Activated T-cell treated with anti-CD3 and anti-CD28 coated beads, Interleukin-2, amount 50 U/mL, for 24 hours (primary cell): ENCODE measurements at places on chromosomes 2 and 18.

DNA sequence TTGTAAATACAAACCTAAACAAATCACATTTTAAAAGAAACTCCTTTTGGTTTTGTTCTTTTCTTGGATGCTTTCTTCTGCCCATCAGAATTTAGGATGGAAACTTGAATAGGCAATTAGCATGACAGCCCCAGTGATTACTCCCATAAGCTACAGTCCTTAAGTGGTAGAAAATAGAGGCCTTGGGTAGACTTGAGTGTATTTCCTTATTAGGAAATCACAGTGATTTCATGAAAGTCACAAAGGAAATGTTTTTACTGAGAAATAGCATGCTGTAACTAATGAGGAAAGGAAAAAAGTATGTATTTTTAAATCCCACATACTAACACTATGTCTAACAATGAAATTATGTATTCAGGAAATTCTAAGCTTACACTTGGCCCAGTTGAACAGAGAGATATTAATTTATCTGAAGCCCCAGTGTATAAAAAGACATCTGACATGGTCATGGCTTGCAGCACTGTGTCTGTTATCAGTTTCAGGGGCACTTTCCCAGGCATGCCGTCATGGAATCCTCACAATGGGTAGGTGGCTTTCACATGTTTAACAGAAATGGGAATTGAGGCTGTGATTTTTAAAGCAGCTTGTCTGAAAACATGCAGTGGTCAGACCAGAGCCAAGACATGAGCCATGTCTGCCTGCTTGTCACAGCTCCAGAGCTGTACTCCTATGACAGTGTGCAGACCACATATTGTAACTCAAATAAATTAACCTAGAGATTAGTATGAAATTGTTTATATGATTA lies 79.7 kb upstream of the TRIB2 start:
- H3K27ac ChIP-seq: no peak overlapping the region
- H3K36me3 ChIP-seq: no peaks in the 10 kb centered on the region
- DNase-seq: no peak
- no peaks in the 10 kb centered on the region for H3K27me3 ChIP-seq
- H3K4me1 ChIP-seq: peaks cover 33% of the 10 kb centered on the region

- no peaks in the 10 kb centered on the region for H3K36me3 ChIP-seq
- H3K27me3 ChIP-seq: peaks cover 5% of the 10 kb centered on the region
- H3K4me1 ChIP-seq: no peaks in the 10 kb centered on the region
- no peak overlapping the region for H3K4me3 ChIP-seq
These were observed 211.2 kb upstream of the CTAGE1 start for GRCh38 chr18:22628795-22629510.

- H3K4me3 ChIP-seq: no peak overlapping the region
- H3K4me1 ChIP-seq: peaks cover 14% of the 10 kb centered on the region
- no peak overlapping the region for H3K27ac ChIP-seq
- H3K36me3 ChIP-seq: no peaks in the 10 kb centered on the region
- H3K27me3 ChIP-seq: no peaks in the 10 kb centered on the region
- no peak for DNase-seq
These were observed 50.9 kb downstream of the MARCO start for GRCh38 chr2:118992740-118993391.

DNA sequence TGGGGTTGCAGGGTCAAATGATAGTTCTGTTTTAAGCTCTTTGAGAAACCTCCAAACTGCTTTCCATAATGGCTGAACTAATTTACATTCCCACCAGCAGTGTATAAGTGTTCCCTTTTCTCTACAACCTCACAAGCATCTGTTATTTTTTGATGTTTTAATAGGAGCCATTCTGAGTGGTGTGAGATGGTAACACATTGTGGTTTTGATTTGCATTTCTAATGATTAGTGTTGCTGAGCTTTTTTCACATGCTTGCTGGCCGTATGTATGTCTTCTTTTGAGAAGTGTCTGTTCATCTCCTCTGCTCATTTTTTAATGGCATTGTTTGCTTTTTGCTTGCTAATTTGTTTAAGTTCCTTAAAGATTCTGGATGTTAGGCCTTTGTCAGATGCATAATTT lies 107.7 kb downstream of the PDE11A start:
- peaks cover 9% of the 10 kb centered on the region for H3K27me3 ChIP-seq
- no peak overlapping the region for H3K4me3 ChIP-seq
- DNase-seq: no peak
- H3K36me3 ChIP-seq: no peaks in the 10 kb centered on the region
- H3K27ac ChIP-seq: no peak overlapping the region

- H3K4me3 ChIP-seq: no peak overlapping the region
- H3K36me3 ChIP-seq: no peaks in the 10 kb centered on the region
- H3K27me3 ChIP-seq: peaks cover 22% of the 10 kb centered on the region
- peaks cover 3% of the 10 kb centered on the region for H3K4me1 ChIP-seq
- no peak for DNase-seq
These were observed 19.3 kb downstream of the GAD1 start for GRCh38 chr2:170836027-170836426.

GRCh38 chr2:232315049-232315922 lies 63.3 kb upstream of the ALPP start:
- peaks cover 30% of the 10 kb centered on the region for H3K36me3 ChIP-seq
- peaks cover 86% of the 10 kb centered on the region for H3K4me1 ChIP-seq
- peak; percentile 75 for DNase-seq

- peaks cover 89% of the 10 kb centered on the region for H3K27me3 ChIP-seq
- no peak overlapping the region for H3K4me3 ChIP-seq
- peaks cover 20% of the 10 kb centered on the region for H3K4me1 ChIP-seq
- H3K36me3 ChIP-seq: no peaks in the 10 kb centered on the region
- peak overlapping the region; percentile 24 for H3K27ac ChIP-seq
These were observed 5.3 kb upstream of the DLX1 start for GRCh38 chr2:172079838-172080640.

GRCh38 chr18:35027206-35027605 lies 14.0 kb upstream of the MAPRE2 start:
- H3K36me3 ChIP-seq: no peaks in the 10 kb centered on the region
- no peak overlapping the region for H3K4me3 ChIP-seq
- no peaks in the 10 kb centered on the region for H3K27me3 ChIP-seq
- no peak for DNase-seq
- H3K4me1 ChIP-seq: peaks cover 50% of the 10 kb centered on the region
- H3K27ac ChIP-seq: no peak overlapping the region

- no peaks in the 10 kb centered on the region for H3K27me3 ChIP-seq
- no peak overlapping the region for H3K4me3 ChIP-seq
- H3K4me1 ChIP-seq: no peaks in the 10 kb centered on the region
- H3K36me3 ChIP-seq: no peaks in the 10 kb centered on the region
- DNase-seq: no peak
These were observed 1.3 kb upstream of the TOGARAM2 start for GRCh38 chr2:28979576-28980366.

GRCh38 chr2:10659898-10660568 lies 29.7 kb downstream of the NOL10 start:
- no peak overlapping the region for H3K4me3 ChIP-seq
- H3K4me1 ChIP-seq: peaks cover 30% of the 10 kb centered on the region
- peaks cover 90% of the 10 kb centered on the region for H3K36me3 ChIP-seq
- DNase-seq: peak; percentile 50

DNA sequence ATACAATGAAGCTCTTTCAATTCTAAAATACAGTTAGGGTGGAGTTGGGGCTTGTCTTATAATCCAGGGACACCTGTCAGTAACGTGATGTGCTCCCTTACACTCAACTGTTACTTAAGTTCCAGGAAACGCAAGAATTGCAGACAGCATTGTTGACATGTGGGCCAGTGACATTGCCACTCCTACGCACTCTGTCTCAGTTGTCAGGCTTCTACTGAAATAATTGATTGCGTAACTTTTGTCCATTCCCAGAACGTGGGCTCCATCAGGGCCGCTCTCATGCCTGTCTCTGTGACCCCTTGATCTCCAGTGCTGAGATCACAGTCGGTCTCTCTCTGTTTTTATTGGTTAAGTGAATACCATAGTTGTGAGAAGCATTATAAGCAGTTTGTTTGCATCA lies 487.8 kb downstream of the GALR1 start:
- no peak overlapping the region for H3K4me3 ChIP-seq
- no peaks in the 10 kb centered on the region for H3K4me1 ChIP-seq
- H3K27ac ChIP-seq: no peak overlapping the region
- peaks cover 33% of the 10 kb centered on the region for H3K27me3 ChIP-seq

GRCh38 chr2:61722800-61723199 lies 131.1 kb downstream of the FAM161A start:
- H3K27ac ChIP-seq: no peak overlapping the region
- H3K27me3 ChIP-seq: peaks cover 2% of the 10 kb centered on the region
- H3K4me3 ChIP-seq: no peak overlapping the region
- H3K36me3 ChIP-seq: no peaks in the 10 kb centered on the region

DNA sequence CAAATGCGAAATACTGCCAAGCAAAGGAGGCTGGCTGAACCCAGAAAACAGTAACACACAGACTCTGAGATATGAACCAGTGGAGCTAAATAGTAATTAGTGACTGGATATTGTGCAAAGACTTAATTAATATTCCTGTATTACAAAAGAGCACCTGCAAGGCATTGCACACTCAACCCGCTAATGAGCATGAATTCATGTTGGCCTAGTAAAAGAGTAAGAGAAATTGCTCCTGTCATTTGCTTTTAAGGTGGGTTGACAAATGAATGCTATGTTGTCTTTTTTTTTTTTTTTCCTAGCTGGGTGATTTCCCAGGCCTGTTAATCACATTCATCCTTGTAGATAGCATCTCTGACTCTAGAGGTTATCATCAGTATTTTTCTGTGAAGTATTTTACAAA lies 87.0 kb upstream of the CERS6 start:
- H3K4me3 ChIP-seq: no peak overlapping the region
- no peak for DNase-seq
- H3K36me3 ChIP-seq: no peaks in the 10 kb centered on the region
- peaks cover 14% of the 10 kb centered on the region for H3K4me1 ChIP-seq
- no peak overlapping the region for H3K27ac ChIP-seq

DNA sequence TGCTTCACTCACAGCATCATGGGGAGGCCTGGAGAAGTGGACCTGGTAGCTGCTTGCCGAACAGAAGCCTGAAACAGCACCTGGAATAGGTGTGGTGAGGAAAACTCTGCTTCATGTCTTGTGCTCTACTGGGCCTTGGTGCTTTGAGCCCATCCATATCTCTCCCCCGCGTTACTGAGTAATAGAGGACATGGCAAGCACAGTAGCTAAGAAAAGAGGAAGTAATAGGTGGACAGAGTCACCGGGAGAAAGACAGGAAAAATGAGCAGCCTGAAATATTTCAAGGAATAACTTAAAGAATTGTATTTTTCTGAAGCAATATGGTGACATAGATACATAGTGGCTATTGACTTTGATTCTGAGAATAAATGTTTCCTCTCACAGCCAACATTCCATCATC lies 14.0 kb upstream of the HNMT start:
- no peak overlapping the region for H3K27ac ChIP-seq
- H3K4me1 ChIP-seq: peaks cover 20% of the 10 kb centered on the region
- no peaks in the 10 kb centered on the region for H3K27me3 ChIP-seq
- H3K4me3 ChIP-seq: no peak overlapping the region
- H3K36me3 ChIP-seq: no peaks in the 10 kb centered on the region

GRCh38 chr2:239349453-239350135 lies 51.2 kb downstream of the HDAC4 start:
- H3K27ac ChIP-seq: no peak overlapping the region
- peaks cover 47% of the 10 kb centered on the region for H3K36me3 ChIP-seq
- H3K4me3 ChIP-seq: no peak overlapping the region
- no peaks in the 10 kb centered on the region for H3K27me3 ChIP-seq

- H3K27me3 ChIP-seq: no peaks in the 10 kb centered on the region
- no peak for DNase-seq
- no peaks in the 10 kb centered on the region for H3K4me1 ChIP-seq
- H3K36me3 ChIP-seq: no peaks in the 10 kb centered on the region
These were observed 121.8 kb downstream of the GPR39 start for GRCh38 chr2:132538331-132538855.

- no peak overlapping the region for H3K27ac ChIP-seq
- H3K4me1 ChIP-seq: peaks cover 26% of the 10 kb centered on the region
- peaks cover 23% of the 10 kb centered on the region for H3K27me3 ChIP-seq
- no peak for DNase-seq
- no peaks in the 10 kb centered on the region for H3K36me3 ChIP-seq
These were observed 5.0 kb upstream of the SERPINB2 start for GRCh38 chr18:63882333-63883141.

DNA sequence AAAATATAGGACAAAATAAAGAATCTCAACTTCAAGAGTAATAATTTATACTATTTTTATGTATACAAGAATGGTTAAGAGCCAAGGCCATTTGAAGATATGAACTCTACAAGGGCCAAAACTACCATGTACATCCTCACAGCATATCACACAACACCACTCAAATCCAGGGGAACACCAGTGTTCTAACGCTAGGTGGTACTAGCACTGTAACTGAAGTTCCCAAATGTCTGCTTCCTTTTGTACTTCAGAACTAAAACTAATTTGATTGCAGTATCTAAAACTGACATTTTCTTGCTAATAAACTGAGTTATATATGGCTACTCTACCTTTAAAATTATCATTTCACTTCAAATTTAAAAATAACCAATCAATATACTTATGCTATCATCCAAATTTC lies 47.0 kb downstream of the REV1 start:
- no peaks in the 10 kb centered on the region for H3K27me3 ChIP-seq
- peaks cover 17% of the 10 kb centered on the region for H3K4me1 ChIP-seq
- H3K4me3 ChIP-seq: no peak overlapping the region
- H3K36me3 ChIP-seq: peaks cover 65% of the 10 kb centered on the region
- H3K27ac ChIP-seq: no peak overlapping the region

DNA sequence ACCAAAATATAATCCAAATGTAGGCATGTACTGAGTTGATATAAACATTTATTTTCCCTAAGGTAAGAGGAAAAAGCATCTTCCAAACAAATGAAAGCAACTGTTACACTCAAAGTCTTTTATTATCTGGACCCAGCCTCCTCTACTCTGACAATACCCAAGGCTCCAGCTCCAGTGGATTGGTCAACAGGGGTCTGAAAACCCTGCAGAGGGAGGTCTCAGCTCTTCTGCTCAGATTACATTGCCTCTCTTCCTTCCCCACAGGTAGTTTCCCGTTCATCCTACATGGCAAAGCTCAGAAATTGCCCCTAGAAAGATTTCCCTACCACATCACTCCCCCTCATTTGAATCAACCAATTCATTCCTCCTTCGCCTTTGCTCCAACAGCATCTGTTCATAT lies 457.0 kb downstream of the METTL4 start:
- no peaks in the 10 kb centered on the region for H3K4me1 ChIP-seq
- DNase-seq: no peak
- no peak overlapping the region for H3K27ac ChIP-seq
- peaks cover 31% of the 10 kb centered on the region for H3K27me3 ChIP-seq
- H3K36me3 ChIP-seq: no peaks in the 10 kb centered on the region

- no peaks in the 10 kb centered on the region for H3K36me3 ChIP-seq
- no peak overlapping the region for H3K27ac ChIP-seq
- H3K27me3 ChIP-seq: no peaks in the 10 kb centered on the region
- DNase-seq: no peak
These were observed 22.9 kb upstream of the SPP2 start for GRCh38 chr2:234027641-234028040.

DNA sequence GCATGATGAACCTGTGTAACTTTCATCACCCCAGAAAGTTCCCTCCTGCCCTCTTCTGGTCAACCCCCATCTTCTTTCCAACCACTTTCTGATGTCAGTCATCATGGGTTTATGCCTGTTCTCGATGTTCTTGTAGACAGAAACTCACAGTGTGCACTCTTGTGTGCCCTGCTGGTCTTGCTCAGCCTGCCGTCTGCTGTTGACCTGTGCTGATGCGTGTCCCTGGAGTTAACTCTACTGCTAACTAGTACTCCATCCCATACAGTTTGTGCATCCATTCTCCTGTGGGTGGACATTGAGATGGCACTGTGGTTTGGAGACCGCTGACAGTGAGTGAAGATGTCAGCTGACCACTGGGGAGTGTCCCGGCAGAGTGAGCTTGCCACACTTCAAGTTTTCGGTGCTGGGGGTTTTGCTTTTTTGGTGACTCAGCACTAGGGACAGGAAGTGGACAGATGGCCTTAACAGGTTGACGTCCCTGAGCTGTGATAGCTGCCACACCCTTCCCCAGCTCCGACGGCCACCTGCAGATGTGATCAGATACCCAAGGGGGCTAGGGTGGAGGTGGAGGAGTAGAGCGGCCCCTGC lies 14.8 kb downstream of the KLHL29 start:
- peaks cover 18% of the 10 kb centered on the region for H3K4me1 ChIP-seq
- no peak overlapping the region for H3K4me3 ChIP-seq
- H3K36me3 ChIP-seq: no peaks in the 10 kb centered on the region
